ENCODE measurements at places on chromosomes 5 and 9.

- no peak for DNase-seq
Measured at GRCh38 chr5:125778791-125779190, 644.4 kb upstream of the GRAMD2B start.

GRCh38 chr5:125550274-125550673 lies 803.8 kb upstream of the ZNF608 start:
- no peak for DNase-seq

DNA sequence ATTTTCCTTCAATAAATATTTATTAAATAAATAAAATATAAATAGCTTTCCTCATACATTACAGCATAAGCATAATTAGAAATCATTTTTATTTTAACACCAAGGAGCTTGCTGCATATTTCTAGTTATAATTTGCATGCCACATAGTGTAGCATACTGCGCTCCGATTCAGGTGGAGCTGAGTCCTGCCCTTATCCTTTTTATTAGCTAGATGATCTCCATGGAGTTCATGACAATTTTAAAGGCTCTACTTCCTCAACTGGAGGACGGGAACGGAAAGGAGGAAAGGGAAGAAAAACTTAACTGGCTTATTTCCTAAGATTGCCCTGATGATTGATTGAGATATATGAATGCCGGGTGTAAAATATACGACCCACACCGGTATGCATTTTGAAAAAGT lies 385.2 kb downstream of the PLK2 start:
- DNase-seq: no peak

GRCh38 chr9:134136996-134137299 lies 1.1 kb downstream of the WDR5 start:
- no peak for DNase-seq

GRCh38 chr5:35626108-35626507 lies 8.4 kb downstream of the SPEF2 start:
- peak; percentile 7 for DNase-seq

- no peak for DNase-seq
Measured at GRCh38 chr9:90631964-90632363, 10.7 kb downstream of the DIRAS2 start.

DNA sequence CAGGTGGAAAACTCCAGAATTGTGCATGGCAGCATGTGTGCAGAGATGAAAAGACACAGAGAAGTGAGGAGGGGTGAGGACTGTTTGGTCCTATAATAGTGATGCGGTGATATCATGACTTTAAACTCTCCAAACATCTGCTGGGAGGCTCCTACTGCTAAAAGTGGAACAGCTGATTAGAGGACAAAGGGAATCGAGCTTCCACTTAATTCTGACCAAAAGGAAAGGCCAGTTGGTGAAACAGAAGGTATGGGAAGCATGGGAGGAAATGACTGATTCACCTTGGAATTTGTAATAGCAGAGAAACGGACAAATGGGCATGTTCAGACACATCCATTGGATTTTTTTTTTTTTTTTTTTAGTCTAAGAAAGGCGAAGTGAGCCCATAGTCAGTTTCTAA lies 67.5 kb upstream of the MAMDC2 start:
- peak; percentile 49 for DNase-seq

DNA sequence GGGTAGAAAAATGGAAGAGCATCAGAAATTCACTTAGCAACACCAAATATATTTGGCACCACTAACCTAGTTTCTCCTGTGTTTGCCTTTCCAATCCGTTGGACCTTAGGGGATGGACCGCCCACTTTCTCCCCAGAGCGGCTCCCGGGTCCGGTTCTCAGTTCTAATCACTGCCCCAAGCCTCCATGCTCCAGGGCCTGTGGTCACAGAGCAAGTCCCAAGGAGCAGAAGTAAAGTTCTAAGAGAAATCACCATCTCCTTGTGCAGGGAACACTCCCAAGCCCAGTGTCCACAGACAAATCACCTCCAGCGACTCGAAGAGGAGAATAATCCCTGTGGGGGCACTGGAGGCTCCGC lies 728 bp upstream of the SLC1A1 start:
- DNase-seq: peak; percentile 61

GRCh38 chr9:95722141-95722540 lies 153.3 kb upstream of the ERCC6L2 start:
- DNase-seq: no peak

DNA sequence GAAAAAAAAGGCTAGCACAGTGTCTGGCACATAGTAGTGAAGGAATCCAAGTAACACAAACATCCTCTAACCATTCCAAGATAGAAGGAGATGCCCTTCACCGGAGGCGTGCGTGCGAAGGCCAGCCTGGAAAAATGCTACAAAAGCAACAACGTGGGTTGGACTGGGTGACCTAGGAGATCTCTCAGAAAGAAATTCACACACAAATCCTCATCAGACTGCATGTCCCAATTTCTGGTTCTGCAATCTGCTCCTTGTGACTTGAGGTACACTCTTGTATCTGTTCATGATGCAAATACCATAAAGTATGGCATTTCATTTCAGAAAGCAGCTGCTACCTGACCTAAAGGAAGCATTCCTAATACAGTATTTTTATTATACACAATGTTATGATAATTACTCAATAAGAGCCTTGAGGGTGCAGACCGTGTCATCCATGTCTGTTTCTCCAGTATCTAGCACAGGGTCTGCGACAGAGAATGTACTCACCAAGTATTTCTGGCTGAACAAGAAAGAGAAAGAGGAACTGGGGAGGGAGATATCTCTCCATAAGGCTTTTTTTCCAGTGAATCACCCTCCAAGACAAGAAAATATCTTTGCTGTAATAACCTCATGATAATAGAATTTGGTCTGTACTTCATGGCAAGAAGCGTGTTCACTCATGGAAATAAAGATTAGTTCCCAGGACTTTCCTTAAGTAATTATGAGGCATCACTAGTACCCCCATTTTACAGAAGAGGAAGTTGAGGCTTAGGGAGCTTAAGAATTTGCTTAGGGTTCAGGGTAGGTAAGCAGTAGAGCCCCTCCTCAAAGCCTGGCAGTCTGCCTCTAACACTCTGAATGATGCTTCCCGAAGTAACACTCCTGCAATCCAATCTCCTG lies 138.3 kb downstream of the CDK5RAP2 start:
- DNase-seq: peak; percentile 60

DNA sequence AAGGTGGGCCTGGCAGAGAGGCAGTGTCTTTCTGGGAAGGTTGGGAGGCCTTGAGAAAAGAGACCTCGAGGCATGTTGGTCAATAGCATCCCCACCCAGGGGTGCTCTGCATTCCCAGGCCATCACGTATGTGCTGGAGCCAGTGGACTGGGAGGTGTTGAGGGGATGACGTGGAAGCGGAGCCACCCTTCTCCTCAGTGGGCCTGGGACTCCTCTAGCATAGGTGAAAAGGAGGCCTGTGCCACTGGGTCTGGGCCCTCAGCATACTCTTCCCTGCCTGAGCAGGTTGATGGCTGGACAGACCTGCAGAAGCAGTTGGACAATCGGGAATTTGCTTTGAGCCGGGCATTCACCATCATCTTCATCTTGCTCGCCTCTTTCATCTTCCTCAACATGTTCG lies 25.5 kb downstream of the PITX1 start:
- DNase-seq: no peak

DNA sequence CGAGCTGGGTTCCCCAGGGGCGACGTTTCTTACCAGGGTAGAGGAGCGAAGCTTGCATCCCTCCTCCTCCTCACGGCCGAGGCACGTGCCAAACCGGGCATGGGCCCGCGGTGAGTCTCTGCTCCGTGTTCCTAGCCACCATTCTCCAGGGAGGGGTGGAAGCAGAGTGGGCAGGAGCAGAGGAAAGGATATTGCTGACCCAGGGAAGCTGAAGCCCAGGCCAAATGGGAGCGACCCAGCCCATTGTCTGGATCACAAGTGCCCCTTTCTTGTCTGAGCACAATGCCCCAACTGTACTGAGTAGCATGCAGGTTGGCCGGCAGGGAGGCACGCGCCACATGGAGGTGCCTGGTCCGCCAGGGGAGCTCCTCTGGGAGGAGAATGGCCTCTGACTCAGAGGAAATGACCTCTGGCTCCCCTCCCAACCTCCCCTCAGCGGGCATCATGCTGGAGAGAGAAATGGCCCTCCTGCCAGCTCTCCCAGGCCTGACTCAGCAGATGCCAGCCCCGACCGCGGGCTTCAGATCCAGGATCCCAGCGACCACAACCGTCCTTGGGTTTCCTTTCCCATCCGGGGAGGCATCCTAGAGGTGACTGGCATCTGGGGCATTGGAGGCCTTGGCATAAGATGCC lies 1.1 kb downstream of the PRR7 start:
- peak; percentile 72 for DNase-seq

- DNase-seq: no peak
Measured at GRCh38 chr5:88049737-88050136, 218.9 kb downstream of the TMEM161B start.

DNA sequence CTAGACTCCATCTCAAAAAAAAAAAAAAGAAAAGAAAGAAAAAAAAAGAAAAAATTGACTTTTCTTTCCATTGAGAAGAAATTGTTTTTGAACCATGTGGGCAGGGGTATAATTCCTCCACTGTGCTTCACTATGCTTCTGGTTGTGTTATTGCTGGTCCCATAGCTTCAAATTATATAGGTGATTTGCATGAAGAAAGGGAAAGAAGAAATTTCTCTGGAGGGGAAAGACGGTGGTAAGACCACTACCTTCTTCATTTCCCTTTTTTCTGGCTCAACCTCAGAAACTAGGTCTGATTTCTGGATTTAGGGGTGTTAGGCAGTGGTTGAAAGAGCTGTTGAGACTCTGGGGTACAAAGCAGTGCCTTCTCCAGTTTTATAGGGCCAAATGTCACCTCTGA lies 29.3 kb upstream of the HSPB3 start:
- DNase-seq: no peak

DNA sequence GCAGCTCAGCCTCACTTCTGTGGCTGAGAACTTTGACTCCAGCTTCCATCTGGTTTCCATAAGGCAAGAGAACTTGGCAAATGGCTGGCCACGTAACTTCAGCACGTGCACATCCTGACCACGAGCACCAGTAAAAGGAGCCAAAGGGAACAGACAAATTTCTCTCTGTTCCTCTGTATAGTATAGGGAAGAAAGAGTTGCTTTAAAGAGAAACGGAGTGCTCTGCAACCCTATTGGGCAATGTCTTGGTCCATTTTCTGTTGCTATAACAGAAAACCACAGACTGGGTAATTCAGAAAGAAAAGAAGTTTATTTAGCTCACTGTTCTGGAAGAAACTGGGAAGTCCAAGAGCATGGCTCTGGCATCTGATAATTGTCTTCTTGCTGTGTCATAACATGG lies 558.7 kb downstream of the ACTL7B start:
- no peak for DNase-seq

- DNase-seq: no peak
Measured at GRCh38 chr5:112776301-112776856, 38.7 kb downstream of the APC start.

GRCh38 chr9:550333-550732 lies 291.2 kb upstream of the DMRT1 start:
- no peak for DNase-seq

GRCh38 chr9:120531683-120532300 lies 48.2 kb downstream of the CDK5RAP2 start:
- peak; percentile 24 for DNase-seq

DNA sequence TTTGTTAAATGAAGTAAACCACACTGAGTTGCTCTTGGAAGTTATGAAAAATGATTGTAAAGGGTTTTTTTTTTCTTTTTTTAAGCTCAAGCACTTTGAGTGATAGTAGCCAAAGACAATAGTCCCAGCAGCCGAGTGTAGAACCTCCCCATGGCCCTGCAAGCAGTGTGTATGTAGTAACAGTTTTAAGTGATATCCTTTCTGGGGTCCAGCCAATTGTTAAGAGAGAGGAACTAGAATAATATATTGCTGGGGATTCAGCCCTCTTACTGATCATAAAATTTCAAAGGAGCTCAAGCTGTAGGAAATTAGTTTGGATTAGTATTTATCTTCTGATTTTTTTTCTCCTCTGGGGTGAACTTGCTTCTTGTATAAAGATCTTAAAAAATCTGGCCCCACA lies 43.2 kb downstream of the NPR3 start:
- no peak for DNase-seq

- DNase-seq: peak; percentile 43
Measured at GRCh38 chr9:135884328-135885035, 22.9 kb downstream of the CAMSAP1 start.

DNA sequence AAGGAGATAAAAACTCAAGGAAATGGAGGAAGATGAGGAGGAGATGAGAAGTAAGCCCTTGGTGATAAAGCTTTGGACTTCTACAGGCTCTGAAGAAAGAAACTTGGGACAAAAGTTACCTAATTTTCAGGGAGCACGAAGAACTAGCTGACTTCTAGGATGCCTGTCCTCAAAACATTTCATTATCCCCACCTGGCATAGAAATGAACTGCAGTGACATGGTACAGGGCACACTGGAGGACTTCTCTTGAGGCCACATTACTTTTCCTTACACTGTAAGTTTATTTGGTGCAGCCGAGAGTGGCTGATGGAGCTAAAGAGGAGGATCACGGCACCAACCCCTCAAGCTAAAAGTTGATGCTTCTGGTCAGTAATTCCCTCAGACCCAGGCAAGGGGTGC lies 269.5 kb upstream of the MSX2 start:
- DNase-seq: no peak

- DNase-seq: no peak
Measured at GRCh38 chr5:407801-408268, 35.1 kb upstream of the EXOC3 start.

GRCh38 chr5:17186256-17186655 lies 31.2 kb upstream of the BASP1 start:
- no peak for DNase-seq

DNA sequence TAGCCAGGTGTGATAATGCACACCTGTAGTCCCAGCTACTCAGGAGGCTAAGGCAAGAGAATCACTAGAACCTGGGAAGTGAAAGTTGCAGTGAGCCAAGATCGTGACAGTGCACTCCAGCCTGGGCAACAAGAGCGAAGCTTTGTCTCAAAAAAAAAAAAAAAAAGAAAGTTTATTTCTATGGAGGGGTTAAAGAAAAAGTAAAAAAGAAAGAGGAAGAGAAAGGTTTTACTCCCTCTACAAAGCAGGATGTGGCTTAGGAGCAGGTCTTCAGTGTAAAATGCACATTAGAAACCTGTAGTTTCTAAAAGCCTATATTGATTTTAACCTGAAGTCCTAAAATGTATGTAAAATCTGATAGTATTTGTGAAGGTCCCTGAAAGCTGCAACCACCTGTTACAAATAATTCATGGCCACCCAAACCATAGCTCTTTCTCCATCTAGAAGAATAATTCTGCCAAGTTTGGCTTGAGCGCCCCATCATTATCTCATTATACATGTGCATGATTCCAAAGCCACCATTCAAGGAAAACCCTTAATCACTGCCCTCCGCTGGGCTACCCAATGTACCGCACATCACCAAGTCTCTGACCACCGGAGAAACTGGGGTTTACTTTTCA lies 3.4 kb downstream of the FNBP1 start:
- DNase-seq: no peak

All from hepatic stellate cell (primary cell).